ENCODE measurements at places on chromosomes 13 and 19.
A peak's percentile ranks its signal among the peaks of the same experiment; 100 is the strongest.

GRCh38 chr13:79445968-79446645 lies 34.8 kb upstream of the NDFIP2 start:
- DNase-seq = no peak

- peak; percentile 96 for DNase-seq
Measured at GRCh38 chr19:869245-870177, 10.0 kb downstream of the CFD start.

DNA sequence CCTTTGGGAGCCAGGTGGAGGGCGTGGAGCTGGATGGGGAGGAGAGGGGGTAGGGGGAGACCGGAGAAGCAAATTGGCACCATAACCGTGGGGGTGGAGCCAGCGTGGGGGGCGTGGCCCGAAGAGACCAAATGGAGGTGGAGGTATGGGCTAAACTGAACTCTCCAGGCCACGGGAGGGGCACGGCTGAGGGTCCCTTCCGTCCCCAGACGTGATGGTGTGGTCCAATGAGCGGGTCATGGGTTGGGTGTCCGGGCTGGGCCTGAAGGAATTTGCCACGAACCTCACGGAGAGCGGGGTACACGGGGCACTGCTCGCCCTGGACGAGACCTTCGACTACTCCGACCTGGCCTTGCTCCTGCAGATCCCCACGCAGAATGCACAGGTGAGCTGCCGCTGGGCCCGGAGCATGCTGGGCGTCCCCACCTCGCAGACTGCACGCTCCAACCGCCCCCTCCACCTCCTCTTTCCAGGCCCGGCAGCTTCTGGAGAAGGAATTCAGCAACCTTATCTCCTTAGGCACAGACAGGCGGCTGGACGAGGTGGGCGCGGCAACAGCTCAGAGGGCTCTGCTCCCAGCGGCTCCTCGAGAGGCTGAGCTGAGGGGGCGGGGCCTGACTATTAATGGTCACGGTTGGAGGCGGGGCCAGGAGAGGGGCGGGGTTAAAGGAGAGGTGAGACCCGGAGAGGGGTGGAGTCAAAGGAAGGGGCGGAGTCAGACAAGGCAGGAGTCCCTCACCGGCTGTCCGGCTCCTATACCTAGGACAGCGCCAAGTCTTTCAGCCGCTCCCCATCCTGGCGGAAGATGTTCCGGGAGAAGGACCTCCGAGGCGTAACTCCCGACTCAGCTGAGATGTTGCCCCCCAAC lies 6.2 kb downstream of the HRC start:
- DNase-seq = peak; percentile 96

DNA sequence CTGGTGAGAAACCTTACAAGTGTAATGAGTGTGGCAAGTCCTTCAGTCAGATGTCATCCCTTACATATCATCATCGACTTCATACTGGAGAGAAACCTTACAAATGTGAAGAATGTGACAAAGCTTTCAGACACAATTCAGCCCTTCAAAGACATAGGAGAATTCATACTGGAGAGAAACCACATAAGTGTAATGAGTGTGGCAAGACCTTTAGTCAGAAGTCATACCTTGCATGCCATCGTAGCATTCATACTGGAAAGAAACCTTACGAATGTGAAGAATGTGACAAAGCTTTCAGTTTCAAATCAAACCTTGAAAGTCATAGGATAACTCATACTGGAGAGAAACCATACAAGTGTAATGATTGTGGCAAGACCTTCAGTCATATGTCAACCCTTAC lies 13.6 kb upstream of the ZNF765 start:
- no peak for DNase-seq

GRCh38 chr19:45587873-45588272 lies 3.3 kb upstream of the OPA3 start:
- no peak for DNase-seq

DNA sequence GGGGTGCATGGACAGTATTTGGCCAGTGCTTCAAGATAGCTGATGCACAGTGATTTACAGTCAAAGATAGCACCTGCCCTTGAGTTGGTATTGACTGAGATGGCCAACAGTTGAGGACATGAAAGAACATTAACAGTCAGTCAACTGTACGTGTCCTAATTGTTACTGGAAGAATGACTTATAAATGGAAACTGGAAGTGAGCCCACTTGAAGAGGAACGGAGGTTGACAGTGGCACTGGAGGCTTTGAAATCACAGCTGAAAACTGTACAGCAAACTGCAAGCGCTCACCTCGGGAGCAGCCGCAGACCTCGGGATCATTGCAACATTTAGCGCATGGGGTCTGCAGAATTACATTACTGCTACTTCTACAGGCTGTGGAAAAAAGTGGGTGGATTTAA lies 77.1 kb downstream of the GGACT start:
- no peak for DNase-seq

GRCh38 chr19:49889687-49890348 lies 6.9 kb downstream of the IL4I1 start:
- peak; percentile 38 for DNase-seq

GRCh38 chr13:39887387-39887786 lies 231.9 kb downstream of the COG6 start:
- DNase-seq = no peak

DNA sequence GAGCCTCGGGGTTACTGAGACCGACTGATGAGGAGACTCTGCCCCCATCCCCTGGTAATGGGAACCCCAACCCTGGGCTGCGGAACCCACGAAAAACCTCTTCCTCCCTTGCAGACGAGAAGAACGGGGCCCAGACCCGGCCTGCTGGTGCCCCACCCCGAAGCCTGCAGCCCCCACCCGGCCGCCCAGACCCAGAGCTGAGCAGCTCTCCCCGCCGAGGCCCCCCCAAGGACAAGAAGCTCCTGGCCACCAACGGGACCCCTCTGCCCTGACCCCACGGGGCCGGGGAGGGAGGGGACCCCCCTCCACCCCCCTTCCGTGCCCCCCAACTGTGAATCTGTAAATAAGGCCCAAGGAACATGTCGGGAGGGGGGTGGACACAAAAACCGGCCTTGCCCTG lies 13.3 kb downstream of the TMEM150B start:
- DNase-seq = no peak

- no peak for DNase-seq
Measured at GRCh38 chr13:113413898-113414282, 39.4 kb downstream of the ADPRHL1 start.

DNA sequence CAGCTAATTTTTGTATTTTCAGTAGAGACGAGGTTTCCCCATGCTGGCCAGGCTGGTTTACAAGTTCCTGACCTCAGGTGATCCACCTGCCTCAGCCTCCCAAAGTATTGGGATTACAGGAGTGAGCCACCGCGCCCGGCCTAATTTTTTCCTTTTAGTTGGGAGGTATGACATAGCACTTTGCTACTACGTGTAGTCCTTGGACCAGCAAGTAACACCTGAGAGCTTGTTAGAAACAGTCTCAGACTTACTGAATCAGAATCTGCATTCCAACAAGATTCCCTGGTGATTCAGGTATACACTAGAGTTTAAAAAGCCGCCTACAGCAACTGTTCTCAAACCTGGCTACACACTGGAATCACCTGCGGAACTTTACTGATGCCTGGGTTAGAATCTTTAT lies 1.8 kb upstream of the FARP1 start:
- no peak for DNase-seq

DNA sequence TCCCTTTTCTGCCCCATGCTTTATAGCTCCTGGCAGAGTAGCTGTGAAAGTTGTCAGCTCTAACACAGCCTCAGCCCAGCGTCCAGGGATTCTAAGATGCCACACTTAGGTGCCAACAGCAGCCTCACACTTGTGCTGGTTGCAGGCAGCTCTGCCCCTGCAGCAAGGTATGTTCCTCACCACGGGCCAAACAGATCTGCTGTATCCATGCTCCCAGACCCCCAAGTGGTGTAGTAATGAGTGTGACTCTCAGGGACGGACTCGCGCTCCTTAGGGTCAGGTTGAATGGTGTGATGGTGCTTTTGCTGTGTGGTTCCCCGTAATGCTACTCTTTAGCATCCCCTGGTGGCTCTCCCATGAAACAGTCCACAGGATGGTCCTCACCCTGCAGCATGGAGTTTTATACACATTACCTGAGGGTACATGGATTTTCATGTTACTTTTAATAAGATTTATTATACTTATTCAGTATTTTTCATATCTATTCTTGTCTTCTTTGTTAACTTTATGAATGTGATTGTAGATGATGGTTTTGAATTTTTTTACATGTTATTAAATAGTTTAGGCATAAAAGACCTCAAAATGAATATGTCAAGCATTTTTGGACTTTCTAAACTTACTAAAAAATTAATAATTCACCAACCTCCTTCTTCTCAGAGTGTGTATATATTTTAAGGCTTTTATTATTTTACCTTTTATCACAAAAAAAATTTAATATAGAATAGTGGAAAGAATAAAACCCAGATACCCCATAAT lies 232.5 kb downstream of the SLC7A1 start:
- DNase-seq = peak; percentile 53

GRCh38 chr13:36549755-36550154 lies 117.5 kb downstream of the CCNA1 start:
- no peak for DNase-seq

GRCh38 chr19:48969276-48970138 lies 4.4 kb downstream of the FTL start:
- no peak for DNase-seq

DNA sequence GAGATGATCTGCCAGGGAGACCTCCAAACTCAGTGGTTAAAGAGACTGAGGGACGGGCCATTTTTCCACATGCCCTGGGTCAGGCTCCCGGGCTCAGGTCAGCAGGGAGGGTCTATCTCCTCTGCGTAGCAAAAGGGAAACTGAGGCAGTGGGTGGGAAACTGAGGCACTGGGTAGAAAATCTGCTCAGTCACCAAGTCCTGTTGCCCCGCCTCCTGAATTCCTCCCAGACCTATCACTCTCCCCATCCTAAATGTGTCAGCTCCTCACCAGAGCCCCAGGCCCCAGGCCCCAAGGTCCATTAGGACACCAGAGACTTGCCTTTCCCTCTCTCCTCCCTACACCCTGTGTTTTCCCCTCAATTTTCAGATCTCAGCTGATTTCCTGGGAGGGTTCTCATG lies 2.4 kb downstream of the CD320 start:
- DNase-seq = no peak

GRCh38 chr19:17236811-17237543 lies 8.7 kb downstream of the NR2F6 start:
- DNase-seq = no peak

GRCh38 chr19:55640577-55641425 lies at the start of gene ZNF580:
Gene ZNF580, plus strand, starts transcription at chr19:55641002. Its CDS starts 1,507 bp downstream, at chr19:55642509.
- DNase-seq = peak; percentile 83

DNA sequence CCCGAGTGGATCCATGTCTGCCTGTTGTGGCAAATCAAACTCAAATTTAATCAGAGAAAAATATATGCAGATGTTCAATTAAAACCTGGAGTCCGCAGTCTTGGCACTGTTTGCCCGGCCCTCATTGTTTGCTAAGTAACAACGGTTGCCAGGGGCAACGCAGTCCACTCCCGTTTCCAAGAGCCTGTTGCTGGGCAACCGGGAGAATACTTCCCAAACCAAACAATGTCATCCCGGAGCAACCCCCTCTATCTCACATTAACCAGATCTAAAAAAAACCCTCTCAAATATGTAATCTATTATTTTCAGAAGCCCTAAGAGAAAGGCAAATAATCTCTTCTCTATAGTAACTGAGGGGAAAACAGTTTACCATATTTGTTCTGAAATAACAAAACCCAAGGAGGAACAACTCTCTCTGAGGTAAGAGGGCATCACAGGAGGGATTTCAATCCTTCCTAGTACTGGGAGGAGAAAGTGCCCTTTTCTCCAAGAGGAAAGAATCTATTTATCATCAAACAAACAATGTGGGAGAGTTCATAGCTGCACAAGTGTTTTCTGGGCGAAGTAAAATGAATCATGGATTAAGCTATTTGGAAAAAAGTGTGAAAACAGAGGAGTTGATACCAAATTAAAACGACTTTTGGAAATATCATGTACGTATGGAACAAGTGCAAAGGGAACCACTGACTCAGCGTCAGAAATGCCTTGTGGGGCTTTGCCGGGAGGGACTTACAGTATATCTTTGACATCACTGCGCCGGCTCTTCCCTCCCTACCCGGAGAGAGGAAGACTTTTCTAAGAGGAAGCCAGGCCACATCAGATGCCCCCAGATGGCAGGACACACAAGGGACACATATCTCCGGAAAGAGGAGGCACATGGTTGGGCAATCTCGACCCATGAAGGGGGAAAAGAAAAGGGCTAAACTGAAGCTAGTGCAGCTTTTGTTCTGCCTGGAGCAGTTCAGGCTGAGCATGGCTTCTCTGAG lies 43.3 kb downstream of the RFX2 start:
- DNase-seq = peak; percentile 57

DNA sequence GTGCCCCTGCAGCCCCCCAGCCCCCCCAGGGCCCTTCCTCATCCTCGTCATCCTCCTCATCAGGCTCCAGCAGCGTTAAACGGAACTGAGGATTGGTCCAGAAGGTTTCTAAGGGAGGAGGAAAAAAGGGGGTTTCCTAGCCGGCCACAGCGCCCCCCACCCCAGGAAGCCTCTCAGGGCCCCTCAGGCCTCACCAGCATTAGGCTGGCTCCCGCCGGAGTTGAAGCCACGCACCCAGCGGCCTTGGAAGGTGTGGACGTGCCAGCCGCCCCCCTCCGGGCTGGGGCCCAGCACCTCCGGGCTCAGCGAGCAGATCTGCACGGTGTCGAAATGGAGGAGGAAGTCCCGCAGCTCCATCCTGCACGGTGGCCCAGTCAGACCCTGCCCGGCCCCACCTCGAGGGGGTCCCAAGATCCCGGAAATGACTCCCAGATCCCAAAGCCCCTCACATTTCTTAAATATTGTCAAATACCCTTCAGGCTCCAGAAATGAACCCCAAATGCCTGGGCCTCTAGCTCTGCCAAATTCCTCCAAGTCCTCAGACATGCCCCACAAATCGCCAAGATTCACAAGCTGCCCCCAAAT lies 6.9 kb downstream of the CAPN12 start:
- DNase-seq = no peak

GRCh38 chr19:33471111-33471996 lies 50.2 kb downstream of the PEPD start:
- DNase-seq = no peak

DNA sequence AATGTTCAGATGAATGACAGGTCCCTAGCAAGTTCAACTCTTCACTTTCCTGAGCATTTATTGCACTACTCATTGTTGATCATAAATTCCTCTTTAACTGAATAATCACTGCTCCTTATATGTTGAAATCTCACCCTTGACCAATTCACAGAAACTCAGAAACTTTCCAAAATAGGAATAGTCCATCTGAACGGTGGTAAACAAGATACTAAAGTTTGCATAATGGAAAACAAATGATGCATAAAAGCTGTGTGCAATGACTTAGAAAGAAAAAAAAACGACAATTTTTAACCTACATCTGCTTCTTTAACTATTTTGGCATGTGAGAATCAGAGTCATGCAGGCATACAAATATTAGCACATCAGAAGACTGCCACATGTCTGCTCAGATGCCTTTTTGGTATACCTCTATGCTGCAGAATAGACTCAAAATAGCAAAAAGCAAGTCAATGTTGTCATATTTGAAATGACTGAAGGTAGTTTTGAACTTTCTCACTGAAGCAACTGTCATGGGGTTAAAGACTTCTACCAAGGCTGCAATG lies 34.8 kb downstream of the SLC10A2 start:
- no peak for DNase-seq

DNA sequence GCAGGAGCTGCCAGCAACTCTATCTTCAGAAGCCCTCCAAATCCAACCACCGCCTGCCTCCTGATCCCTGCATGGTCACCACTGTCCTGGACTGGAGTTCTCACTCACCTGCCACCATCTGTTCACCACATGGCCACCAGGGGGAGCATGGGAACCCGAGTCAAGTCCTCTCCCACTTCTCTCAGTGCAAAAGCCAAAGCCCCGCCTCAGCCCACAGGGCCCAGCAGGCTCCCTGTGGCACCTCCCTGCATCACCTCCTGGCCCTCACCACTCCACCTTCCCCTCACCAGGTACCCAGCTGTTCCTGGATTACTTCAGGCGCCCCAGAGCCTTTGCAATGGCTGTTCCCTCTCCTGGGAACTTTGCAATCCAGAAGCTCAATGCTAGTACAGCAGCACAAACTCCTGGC lies 5.3 kb downstream of the DHPS start:
- DNase-seq = peak; percentile 79

All from EL (cell line).